Caco-2 (cell line): ENCODE measurements at places on chromosomes 7 and 10. TPM values are rescaled to one million over a fixed set of nuclear protein-coding genes. Genes with fewer than 3 reads are reported as not detected.
A peak's percentile ranks its signal among the peaks of the same experiment; 100 is the strongest.

- no peak for DNase-seq
Measured at GRCh38 chr10:121961456-121961855, 13.6 kb downstream of the NSMCE4A start.

DNA sequence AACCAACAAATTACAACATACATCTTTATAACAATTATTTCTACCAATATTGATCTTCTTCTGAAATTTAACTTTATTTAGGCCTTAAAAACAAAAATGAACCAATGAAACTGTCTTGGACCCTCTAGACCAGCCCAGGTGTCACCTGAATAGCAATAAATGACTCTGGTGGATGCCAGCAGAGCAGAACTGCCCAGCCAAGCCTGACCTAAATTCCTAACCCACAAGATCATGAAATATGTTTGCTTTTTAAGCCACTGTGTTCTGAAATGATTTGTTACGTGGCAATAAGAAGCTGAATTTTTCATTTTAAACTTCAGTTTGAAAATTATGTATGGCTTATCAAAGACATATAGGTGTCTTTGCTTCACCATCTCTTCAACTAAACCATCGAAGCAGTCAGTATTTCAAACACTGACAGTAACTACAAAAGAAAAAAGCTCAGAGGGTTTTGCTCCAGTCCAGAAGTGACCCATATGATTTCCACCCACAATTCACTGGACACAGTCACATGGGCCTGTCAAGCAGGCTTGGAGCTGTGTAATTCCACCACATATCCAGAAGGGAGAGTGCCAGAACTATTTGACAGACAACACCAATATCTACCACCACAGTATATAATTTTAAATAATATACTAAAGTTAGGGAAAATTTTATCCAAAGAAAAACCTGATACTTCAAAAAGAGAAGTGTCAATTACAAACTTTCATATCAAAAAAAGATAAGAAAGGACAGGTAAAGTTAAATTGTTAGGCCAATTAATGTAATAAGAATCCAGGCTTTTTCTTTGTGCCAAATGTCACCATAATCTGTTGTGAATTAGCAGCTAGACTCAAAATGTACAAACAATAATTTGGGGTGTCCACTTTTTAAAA is 94.5 kb downstream of the KMT2C start:
- DNase-seq = peak; percentile 60

DNA sequence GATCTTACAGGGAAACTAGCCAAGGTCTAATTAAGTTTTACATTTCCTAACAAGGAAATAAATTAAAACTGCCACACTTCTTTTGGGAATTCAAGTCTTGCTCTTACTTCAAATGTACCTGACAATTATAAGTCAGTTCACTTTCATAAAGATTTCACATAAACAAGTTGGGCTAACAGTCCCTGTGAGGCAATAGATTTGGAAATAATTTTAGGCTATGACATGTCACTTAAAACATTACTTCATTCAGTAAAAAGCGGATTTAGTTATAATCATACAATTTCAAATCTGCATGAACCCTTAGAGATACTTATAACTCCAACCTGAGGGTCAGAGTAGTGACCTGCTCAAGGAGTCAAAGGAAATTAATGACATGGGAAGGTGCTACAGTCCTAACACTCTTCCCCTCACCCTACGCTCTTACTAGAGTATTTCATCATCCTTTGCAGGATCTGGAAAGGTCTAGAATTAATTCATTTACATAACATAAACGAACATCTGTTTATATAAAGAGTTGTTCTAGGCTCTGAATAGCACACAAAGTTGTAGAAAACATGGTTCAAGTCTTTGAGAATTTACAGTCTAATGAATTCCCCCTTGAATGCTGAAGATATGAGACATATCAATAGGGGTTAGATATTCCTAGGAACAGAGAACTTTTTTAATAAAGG is 32.3 kb upstream of the DNAJB12 start:
- no peak for DNase-seq

The FGFR2 gene
- total RNA-seq = 266 and 286 TPM in 2 replicates

- DNase-seq = no peak
Measured at GRCh38 chr7:1425292-1426136, 33.8 kb downstream of the MICALL2 start.

DNA sequence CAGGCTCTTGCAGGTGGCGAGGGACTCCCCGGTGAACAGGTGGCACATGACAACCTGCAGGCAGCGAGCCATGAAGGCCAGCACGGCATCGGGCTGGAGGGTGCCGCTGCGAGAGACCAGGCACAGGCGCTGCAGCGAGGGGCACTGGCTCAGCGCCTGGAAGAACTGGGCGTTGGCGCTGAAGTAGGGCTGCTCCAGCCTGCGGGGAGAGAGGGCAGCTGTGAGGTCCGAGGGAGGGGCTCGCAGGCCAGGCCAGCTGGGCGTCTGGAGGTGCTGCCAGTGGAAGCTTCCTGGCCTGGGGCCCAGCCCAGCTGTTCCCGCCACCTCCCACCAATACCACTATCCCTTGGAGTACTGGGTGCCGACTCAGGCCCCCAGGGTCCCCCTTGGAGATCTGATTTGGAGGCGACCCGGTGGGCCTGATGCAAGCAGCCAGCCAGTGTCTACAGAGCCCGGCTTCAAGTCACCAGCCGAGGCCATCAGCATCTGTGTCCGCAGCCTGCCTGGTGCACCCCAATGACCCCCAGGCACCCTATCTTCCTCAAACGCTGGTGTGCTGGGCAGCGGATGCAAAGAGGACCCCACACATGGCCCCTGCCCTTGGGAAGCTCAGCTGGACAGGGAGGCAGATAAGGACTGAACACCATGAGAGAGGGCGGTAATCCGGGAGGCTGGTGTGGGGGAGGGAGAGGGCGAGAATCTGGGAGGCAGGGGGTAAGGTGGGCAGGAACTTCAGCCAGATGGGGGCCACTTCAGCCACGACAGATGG is 67.8 kb upstream of the TNRC18 start:
- DNase-seq = no peak

GRCh38 chr10:86258499-86258898 is 108.1 kb downstream of the GRID1 start:
- no peak for DNase-seq

DNA sequence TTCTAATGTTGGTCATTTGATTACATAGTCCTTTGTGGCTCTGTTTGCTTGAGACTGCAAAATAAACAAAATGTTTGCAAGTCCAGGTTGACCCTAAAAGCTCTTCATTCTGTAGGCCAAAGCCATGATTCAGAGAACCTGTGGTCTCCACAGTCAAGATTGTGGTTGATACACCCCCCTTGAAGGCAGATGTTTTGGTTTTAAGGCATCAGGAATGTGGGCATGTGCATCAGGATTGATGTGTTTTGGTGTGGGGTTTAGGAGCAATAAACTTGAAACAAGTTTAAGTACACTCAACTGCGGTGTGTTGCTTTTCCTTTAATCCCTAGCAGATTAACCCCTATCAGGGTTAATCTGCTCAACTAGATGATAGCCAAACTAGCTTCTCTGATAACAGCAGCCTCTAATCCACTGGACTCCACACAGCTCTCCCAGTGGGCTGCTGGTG is 379.1 kb upstream of the GALNT17 start:
- no peak for DNase-seq

GRCh38 chr7:35736725-35737124 is 41.8 kb upstream of the HERPUD2 start:
- DNase-seq = peak; percentile 58

GRCh38 chr10:4498711-4499251 is 327.2 kb upstream of the AKR1E2 start:
- no peak for DNase-seq

DNA sequence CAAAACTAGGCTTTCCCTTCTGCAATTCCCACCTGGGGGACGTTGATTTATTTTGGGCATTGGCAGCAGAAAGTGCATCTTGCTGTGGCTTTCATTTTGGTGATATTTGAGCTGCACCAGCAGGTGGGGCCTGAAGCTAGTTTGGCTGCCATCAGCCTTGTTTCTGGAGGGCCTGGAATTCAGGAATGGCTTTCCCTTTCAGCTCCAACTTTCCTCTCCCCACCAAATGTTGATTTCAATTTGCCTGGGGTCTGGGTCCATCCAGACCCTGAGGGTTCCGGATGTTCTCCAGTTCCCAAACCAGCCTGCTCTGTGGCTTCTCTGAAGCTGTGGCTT is 640.4 kb downstream of the TYW1 start:
- no peak for DNase-seq

DNA sequence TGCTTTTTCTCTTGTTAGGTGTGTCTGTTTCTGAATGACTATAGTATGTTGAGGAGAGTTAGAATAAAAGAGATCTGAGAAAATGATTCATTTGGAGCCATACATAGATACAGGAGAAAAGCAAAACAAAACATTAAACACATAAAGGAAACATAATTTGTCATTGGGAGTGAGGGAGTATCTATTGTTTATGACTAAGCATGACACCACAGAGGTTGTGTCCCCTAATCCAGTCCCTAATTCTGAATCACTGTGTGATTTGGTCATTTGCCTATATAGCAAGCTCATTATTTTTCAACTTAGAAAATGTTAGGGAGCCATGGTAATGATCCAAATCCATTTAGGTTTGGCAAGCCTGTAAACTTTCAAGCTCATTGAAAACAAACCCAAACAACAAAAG is 132.3 kb upstream of the BMPER start:
- DNase-seq = no peak

GRCh38 chr10:119270762-119271366 is 63.5 kb downstream of the GRK5 start:
- DNase-seq = peak; percentile 87

GRCh38 chr7:151276666-151277590 is 28.4 kb upstream of the SMARCD3 start:
- DNase-seq = peak; percentile 70

DNA sequence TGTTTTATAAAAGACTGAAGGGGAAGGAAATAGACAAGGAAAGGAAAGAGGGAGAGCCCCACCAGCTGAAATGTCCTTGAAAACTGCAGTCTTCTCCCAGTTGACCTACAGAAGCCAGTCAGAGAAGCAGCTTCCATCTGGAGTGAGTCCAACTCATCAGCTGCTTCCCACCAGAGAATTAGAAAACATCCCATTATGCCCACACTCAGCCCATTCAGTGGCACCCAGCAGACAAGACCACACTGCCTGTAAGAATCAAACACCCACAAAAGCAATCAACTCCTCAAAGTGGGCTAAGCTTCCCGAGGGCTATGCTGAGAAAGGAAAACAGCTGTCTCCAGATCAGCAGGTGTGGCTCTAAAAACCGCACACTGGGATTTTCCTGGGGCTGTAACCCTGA is 29.6 kb upstream of the TMEM213 start:
- no peak for DNase-seq

The MNX1 gene
- 34.0 and 36.5 TPM in 2 replicates for total RNA-seq

DNA sequence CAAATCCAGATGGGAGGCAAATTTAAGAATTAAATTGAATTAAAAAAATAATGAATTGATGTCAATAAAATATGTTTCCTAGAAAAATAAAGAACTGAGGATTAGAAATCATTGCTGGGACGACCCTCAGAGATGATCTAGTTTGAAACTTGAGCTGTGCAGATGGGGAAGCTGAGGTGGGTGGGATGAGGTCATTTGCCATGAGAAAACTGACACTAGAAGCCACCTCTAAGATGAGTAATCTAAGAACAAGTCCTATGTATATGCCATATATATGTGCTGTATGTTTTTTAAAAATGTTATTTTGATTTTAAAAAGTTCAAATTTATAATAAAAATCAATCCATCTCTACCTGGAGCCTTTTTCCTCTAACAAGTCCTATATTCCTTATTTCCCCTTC is 135.7 kb downstream of the RSU1 start:
- DNase-seq = no peak

The LRMDA gene
- 18.5 and 21.6 TPM in 2 replicates for total RNA-seq

DNA sequence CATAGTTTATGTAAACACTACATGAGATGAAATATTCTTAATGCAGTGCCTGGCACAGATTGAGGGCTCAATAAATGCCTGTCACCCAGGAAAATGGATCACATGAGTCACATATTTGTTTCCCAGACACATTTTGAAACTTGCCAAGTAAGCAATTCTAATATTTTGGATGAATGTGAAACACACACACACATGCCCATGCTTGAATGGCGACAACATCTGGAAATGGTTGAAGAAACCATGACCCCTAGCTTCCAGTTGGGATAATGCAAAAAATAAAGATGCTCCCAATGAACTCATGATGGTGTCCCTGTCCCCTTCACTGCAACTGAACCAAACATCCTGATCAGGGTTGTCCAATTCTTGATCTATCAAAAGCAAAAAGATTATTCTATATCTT is 797.3 kb downstream of the XPNPEP1 start:
- DNase-seq = no peak

DNA sequence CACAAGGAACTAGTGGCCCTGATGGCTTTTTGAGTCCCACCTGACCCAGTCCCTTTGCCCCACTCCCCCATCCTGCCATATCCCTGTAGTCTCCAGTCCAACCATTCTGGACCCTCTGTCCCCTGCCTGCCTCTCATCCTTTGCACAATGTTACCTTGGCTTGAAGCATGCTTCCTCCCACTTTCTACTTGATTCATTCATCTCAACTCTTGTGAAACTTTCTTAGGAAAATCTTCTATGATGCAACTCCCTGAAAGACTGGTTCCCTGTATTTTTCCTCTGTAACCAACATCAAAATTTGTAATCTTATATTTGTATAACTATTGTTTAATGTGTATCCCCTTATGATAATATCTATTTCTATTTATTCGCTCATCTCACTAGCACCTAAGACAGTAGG is 151.5 kb downstream of the LRRTM3 start:
- DNase-seq = no peak

DNA sequence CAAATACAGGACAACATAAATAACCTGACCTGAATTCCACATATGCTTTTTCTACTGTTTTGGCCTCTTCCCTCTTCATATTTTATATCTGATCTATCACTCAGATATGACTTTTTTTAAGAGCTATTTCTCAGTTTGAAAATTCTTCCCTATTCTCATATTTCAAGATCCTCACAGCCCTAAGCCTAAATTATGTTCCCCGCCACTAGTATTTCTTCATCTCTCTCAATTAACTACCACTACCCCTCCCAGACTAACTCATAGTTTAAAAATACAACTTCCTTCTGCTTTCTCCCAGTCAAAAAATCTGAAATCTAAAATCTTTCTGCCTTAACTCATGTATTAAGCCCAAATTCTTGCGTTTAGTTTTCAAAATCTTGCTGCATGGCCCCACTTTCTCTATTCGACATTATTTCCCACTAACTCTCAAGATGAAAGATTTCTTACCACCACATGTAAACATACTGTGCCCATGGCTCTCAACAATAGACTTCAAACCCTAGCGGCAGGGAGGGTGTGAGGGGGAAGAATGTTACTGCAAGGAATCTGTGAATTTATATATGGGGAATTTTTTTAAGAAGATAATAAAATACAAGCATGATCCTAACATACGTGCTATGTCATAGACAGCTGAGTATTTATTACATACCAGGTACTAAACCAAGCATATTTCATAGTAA is 64.6 kb downstream of the TFEC start:
- peak; percentile 16 for DNase-seq

DNA sequence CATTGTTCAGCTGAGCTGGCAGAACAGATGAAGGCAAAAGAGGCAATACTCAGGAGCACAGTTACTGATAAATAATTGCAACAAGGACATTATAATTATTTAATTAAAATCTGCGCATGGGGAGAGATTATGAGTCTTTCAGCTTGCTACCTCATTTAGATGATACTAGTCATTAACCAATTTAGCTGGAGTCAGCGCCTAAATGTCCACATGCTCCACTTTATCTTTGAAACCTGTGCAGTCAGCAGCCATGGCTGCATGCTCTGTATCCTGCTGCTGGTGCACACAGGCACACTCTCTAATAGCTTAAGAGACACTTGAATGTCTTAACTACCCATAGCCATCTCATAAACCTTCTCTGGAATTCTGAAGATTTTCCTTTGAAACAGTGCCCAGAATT is 196.8 kb downstream of the PPP1R3A start:
- DNase-seq = no peak

- no peak for DNase-seq
Measured at GRCh38 chr7:127589896-127590295, 1.7 kb downstream of the ARF5 start.

- DNase-seq = no peak
Measured at GRCh38 chr7:99012722-99013121, 131.2 kb downstream of the SMURF1 start.
